ENCODE measurements at places on chromosomes 6 and 20.

DNA sequence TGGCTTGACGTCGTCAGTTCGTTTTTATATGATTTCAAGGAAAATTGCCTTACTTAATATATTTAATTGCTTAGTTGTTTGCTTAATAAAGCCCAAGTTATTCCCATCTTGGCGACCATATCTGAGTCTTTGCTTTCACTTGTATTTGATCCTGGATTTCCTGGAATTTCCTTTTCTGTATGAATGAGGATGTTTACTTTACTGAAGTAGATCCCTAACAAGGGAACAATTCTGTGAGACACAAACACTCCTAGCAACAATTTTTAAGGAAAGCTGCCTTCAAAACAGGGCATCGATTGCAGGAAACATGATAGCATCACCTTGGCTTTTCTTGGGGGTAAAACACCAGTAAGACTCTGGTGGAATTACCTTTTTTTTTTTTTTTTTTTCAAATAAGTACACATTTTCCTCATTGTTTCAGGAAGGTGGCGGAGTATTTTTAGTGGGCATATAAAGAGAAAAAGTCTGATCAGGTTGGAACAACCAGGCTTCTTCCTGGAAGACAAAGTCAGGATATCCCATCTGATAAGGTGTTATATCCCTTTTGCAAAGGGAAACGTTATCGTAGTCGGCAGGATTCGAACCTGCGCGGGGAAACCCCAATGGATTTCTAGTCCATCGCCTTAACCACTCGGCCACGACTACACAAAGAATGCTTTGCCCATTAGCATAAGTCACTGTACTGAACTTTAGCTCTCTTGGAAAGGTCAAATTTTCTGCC is 68.5 kb upstream of the ZNF184 start:
- peak; percentile 38 for DNase-seq

- DNase-seq, result no peak
These were observed 17.9 kb downstream of the PERP start for GRCh38 chr6:138089325-138089724.

GRCh38 chr6:87944541-87944954 is 103.1 kb upstream of the SPACA1 start:
- no peak for DNase-seq

- no peak for DNase-seq
These were observed 147.8 kb upstream of the DTNBP1 start for GRCh38 chr6:15810618-15811017.

DNA sequence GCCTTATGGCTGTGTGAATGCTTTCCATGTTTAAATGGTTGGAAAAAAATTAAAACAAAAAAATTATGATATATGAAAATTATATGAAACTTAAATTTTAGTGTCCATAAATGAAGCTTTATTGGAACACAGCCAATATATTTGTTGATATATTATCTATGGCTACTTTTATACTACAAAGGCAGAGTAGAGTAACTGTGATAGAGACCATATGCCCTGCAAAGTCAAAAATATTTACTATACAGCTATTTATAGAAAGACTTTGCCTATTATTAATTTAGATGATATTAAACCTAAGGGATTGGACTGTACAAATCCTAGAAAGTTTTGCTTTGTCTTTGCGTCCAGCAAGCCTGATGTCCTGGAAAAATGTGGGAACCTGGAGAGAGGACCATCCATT is 518.3 kb upstream of the JAG1 start:
- DNase-seq, result no peak

GRCh38 chr6:121175827-121176226 is 158.5 kb downstream of the TBC1D32 start:
- DNase-seq, result no peak

DNA sequence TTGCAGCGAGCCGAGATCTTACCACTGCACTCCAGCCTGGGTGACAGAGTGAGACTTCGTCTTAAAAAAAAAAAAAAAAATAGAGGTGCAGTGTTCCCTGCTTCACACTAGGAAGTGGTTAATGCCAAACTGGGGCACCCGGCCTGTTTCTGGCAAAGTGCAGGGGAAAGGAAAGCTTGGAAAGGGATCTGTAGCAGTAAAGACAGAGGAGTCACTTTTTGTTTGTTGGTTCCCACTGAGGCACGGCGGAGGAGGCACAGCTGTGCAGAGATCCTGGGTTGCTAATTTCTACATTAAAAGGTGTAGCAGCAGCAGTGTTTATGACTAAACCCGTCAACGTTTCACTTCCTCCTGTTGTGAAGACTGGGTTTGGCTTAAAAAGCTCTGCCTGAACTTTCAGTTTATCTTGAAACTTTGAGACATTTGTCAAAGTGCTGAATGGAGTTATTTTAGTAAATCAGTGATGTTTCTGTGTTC is 125.6 kb downstream of the CARMIL1 start:
- DNase-seq, result peak; percentile 25

GRCh38 chr20:8342391-8342790 is 210.3 kb downstream of the PLCB1 start:
- no peak for DNase-seq

DNA sequence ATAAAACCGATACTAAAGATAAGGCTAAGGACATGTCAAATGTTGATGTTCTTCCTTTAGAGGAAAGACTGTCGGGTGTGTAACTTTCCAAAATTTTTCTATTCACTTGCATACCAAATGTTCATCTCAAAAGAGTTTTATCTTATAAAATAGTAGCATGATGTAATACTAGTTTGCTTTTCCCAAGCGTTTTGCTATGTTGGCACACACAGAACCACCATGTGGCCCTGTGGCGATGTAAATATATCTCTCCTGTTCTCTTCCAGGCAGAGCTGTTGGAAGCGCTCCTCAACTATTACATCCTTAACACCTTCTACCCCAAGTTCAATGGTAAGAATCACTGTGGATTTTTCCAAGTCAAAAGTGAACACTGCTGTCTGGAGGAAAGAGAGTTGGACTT is 26.5 kb downstream of the LBP start:
- no peak for DNase-seq

- DNase-seq, result peak; percentile 46
These were observed 21.9 kb upstream of the BEND6 start for GRCh38 chr6:56932910-56933477.

- DNase-seq, result no peak
These were observed 2.3 kb upstream of the RNGTT start for GRCh38 chr6:88965691-88966090.

DNA sequence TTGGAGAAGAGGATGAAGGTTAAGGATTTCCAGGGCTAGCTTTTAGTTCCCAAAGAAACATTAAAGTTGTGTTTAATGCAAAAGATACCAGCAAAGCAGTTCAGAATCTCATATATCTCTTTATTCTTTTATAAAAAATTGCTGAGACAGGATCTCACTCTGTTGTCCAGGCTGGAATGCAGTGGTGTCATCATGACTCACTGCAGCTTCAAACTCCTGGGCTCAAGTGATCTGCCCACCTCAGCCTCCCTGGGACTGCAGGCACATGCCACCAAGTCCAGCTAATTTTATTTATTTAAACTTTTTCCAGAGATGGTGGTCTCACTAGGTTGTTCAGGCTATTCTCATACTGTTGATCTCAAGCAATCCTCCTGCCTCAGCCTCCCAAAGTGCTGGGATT is 41.1 kb upstream of the CAP2 start:
- DNase-seq, result no peak

DNA sequence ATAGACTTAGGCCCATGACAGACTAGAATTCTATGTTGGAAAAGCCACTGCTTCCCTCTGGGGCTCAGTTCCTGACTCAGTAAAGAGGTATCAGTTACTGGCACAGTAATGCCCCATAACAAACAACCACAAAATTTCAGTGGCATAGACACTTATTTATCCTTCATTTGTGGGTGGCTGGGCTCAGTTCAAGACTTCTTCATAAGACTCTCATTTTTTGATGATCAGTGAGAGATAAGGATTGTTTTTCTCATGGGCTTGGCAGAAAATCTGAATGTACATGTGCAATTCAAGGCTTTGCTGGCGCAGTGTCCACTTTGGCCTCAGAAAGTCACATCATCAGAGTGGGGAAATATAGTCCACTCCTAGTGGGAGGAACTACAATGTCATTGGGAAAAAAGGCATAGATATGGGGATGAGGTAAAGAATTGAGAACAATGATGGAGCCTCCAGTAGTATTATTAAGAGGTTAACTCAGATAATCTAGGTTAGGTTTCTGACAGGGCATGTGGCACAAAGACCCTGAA is 384.6 kb upstream of the FLRT3 start:
- DNase-seq, result no peak

GRCh38 chr20:31666258-31667042 is 28.7 kb downstream of the COX4I2 start:
- peak; percentile 79 for DNase-seq

DNA sequence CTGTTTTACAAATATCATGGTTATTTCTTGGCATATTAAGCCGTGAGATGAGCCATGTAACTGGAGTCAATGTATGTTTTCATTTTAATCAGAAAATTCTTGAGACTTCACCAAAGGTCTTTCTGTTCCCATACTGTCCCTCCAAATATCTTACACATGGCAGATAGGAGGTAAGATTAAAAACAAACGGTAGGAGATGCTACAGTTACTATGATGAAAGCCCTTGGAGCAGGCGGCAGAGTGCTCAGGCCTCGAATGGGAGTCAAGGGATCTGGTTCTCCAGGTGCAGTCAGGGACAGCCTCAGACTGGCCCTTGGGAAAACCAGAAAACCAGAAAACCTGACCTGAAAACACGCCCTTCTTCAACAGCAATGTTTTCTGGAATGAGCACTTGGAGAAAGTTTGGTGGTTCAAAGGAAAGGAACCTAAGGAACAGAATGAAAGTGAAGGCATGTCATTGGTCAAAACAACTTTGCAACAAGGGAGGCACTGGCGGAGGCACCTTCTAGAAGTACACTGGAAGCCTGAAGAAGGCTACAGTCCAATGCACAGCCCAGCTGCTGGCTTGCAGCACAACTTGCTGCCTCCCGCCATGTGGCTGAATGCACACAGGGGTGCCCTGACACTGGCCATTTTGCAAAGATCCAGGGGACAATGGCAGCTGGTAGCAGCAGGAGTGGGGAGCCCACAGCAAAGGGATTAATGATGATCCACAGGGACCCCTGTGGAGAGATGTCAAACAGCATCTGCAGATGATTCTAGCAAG is 17.4 kb upstream of the FOXO3 start:
- DNase-seq, result no peak

GRCh38 chr6:14283600-14284235 is 166.1 kb downstream of the CD83 start:
- DNase-seq, result peak; percentile 34

- DNase-seq, result no peak
These were observed 395.2 kb upstream of the MAP3K7 start for GRCh38 chr6:90982051-90982450.

- DNase-seq, result no peak
These were observed 181.4 kb downstream of the GMPR start for GRCh38 chr6:16419636-16420336.

GRCh38 chr6:54892831-54893230 is 46.3 kb downstream of the FAM83B start:
- DNase-seq, result no peak

DNA sequence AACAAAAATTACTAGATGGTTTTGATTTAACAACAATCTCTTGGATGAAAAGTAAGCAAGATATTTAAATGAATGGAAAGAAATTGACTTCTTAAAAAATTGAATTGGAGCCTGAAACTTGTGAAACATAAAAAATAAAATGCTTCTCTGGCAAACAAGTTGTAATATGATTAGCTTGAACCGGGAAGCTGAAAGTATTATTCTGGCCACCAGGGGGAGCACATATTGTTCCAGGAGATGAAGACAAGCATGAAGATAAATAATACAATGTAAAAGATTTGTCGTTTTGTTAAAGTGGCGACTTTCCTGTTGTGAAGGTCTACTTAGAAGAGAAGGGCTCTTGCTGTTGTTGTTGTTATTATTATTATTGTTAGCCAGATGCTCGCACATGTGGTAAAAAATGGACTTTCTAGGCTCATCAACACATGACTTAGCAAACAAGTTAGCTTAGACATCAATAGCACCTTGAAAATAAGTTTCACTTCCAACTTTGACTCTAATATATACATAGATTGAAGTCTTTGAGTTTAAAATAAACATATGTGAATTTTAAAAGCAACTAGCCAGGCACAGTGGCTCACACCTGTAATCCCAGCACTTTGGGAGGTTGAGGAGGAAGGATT is 14.2 kb downstream of the PAX1 start:
- DNase-seq, result peak; percentile 71

DNA sequence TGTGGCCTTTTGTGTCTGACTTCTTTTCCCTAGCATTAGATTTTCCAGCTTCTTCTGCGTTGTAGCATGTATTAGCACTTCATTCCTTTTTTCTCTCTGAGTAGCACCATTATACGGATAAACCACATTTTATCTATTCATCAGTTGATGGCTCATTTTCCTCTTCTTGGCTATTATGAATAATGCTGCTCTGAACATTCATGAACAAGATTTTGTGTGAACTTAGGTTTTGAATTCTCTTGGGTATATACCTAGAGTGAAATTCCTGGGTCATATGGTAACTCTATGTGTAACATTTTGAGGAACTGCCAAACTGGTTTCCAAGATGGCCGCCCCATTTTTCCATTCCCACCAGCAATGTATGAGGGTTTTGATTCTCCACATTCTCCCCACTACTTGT is 28.7 kb downstream of the SLC22A16 start:
- no peak for DNase-seq

DNA sequence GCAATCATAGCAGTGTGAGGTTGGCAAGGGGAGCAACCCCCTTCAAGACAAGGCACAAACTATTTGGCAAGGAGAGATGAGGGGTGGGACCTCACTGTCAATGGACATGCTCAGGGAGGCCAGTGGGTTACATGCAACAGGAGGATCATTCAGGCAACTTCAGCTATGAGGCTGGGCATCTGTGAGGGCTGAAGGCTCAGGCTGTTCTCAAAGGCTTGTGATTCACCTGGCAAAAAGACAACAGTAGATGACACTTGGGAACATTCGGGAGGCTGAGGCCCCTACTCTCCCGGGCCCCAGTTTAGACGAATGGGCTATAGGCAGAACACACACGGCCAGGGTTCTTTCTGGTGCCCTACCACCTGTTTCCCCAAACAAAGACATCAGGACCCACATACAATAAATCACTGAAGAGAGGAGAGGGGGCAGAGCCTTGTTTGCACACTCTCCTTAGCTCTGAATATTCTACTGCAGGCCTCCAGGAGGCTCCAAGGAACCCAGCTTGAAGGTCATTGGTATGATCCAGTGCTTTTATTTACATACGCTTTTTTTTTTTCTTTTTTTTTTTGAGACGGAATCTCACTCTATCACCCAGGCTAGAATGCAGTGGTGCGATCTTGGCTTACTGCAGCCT is 7.9 kb downstream of the TUBB start:
- DNase-seq, result peak; percentile 53

- DNase-seq, result no peak
These were observed 86.2 kb upstream of the ARID1B start for GRCh38 chr6:156691018-156691417.

GRCh38 chr6:157675831-157676230 is 147.2 kb upstream of the SNX9 start:
- DNase-seq, result no peak
